ENCODE measurements at places on chromosomes 12 and 14. TPM values are rescaled to one million over a fixed set of nuclear protein-coding genes. Genes with fewer than 3 reads are reported as not detected.

MDGA2 gene
- not detected for polyA plus RNA-seq

TCTN2 gene
- 3.9 TPM for polyA plus RNA-seq

TEX52 gene
- 0.05 TPM for polyA plus RNA-seq

DLK1 gene
- polyA plus RNA-seq: 395 TPM

RIMKLB gene
- polyA plus RNA-seq: 0.35 TPM

SPIC gene
- polyA plus RNA-seq: not detected

LRRC43 gene
- not detected for polyA plus RNA-seq

GALNT9 gene
- polyA plus RNA-seq: not detected

LRRC10 gene
- not detected for polyA plus RNA-seq

C1S gene
- 14.5 TPM for polyA plus RNA-seq

OR4E2 gene
- not detected for polyA plus RNA-seq

GALNT4 gene
- 4.9 TPM for polyA plus RNA-seq

INHBC gene
- polyA plus RNA-seq: 13.8 TPM

KRT6B gene
- 0.07 TPM for polyA plus RNA-seq

- DNase-seq: no peak
Observed at GRCh38 chr12:10618338-10618987, 5.1 kb upstream of the MAGOHB start.

GRCh38 chr12:27900920-27901879 is 71.3 kb downstream of the PTHLH start:
- DNase-seq: no peak

GRCh38 chr12:24599736-24600135 is 349.2 kb downstream of the BCAT1 start:
- no peak for DNase-seq

- peak; percentile 86 for DNase-seq
Observed at GRCh38 chr14:75452900-75453816, 25.3 kb downstream of the JDP2 start.

DNA sequence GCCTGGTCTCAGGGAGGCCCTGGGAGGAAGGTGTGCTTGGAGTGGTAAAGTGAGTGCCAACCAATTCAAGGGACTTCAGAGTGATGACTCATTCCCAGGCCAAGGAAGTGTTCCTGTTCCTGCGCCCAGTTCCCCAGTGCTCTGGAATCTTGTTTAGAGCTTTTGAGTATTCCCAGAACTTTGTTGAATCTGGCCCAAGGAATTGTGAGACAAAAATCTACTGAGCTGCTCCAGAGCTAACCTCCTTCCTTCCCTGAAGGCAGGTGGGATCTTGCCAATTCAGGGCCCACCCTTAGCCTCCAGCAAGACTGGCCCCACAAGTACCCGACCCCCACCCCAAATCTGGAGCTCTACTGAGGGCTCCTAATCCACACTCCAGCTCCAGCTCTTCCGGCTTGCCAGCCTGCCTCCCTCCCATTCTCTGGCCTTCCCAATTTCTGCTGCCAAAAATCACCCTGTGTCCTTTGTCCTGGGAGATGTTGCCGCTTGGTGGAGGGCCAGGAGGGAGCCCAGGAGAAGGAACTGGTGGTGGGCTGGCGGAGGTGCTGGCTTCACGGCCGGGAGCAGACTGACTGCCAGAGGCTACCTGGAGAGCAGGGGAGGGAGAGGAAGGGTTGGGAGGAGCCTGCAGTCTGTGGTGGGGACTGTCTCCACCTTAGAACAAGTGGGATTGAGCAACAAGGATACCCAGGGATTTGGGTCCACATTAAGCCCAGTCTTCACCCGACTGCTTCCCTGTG is 2.0 kb upstream of the ATN1 start:
- no peak for DNase-seq

GRCh38 chr12:49253033-49253623 is 11.8 kb upstream of the TUBA1C start:
- no peak for DNase-seq

- DNase-seq: no peak
Observed at GRCh38 chr14:20866194-20866593, 25.0 kb upstream of the RNASE3 start.

DNA sequence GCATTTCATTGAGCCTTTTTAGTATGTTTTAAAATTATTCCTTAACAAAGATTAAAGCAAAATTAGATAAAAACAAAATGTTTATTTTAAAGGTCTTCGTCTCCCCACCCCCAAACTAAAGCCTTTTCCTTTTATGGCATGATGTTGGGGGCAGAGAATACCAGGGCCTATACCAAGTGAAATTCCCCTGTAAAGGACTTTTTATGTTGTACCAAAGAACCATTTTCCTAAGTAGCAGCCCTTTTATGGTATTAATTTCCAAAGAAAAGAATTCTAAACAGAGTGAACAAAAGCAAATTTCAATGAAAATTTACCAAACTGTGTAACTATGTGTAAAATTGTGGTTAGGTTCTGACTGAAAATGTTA is 71.9 kb upstream of the GNPNAT1 start:
- DNase-seq: no peak

DNA sequence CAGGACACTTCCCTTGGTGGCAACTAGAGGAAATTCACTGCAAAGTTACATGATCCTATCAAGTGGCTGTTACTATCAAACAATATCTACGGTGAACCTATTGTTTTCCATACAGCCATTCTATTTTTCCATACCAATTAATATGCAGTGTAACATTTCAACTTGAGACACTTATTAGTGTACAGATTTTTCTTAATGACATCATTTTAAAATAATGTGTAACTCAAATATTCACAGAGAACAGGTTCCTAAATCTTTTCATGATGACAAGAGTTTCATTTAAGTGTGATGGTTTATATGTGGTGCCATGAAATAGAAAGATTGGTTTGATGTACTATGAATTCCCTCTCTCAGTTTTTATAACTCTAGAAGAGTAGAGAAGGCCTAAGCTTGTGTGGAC is 291.2 kb upstream of the SOX5 start:
- DNase-seq: no peak

DNA sequence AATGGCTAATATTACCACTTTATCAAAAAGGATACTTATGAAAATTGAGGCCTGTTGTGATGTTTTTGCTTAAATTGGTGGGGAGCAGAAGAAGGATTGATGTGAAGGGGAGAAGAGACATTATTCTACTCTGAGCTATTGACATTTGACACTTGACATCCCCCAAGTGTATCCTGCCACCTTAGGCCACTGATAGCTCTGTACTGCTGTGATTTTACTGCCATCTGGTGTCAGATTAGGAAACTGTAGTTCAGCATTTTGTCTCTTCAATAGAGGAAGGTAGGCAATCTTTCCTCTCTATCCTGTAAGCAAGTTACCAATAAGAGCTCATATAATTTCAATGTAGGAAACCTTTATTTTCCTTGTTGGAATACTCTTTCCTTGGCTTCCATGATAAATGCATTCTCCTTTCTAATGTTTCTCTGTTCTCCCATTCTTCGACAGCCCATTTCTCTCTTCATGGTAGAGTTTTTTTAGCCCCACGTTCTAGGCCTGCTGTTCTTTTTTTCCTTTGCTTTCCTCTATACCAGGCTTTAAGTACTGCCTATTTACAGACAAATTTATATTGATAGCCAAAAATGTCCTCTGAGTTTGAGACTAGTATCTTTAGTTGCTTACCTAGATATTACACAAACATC is 46.3 kb downstream of the PPHLN1 start:
- peak; percentile 58 for DNase-seq

GRCh38 chr14:100746326-100746725 is 19.6 kb downstream of the DLK1 start:
- no peak for DNase-seq

- no peak for DNase-seq
Observed at GRCh38 chr12:107378609-107379008, 285.3 kb upstream of the CRY1 start.

- no peak for DNase-seq
Observed at GRCh38 chr14:37585971-37586796, 8.9 kb downstream of the FOXA1 start.

DNA sequence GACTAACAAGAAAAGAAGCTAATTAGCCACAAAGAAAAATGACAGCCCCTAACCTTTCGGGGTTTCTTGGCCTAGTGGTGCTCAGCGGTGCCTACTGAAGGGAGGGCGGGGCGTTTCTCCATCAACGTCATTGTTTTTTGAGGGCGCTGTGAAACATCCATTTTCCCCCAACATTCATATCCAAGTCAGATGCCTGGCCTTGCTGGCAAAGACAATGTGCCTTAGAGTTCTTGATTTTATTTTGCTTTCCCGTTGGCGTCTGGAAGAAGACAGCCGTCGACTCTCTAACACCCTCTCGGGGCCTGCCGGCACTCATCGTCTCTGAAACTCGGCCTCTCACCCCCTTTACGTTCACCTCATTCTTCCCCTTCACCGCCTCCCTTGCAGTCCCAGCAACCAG is 154.5 kb downstream of the PHETA1 start:
- DNase-seq: no peak

GRCh38 chr12:115000038-115000437 is 316.1 kb upstream of the TBX3 start:
- DNase-seq: peak; percentile 52

DNA sequence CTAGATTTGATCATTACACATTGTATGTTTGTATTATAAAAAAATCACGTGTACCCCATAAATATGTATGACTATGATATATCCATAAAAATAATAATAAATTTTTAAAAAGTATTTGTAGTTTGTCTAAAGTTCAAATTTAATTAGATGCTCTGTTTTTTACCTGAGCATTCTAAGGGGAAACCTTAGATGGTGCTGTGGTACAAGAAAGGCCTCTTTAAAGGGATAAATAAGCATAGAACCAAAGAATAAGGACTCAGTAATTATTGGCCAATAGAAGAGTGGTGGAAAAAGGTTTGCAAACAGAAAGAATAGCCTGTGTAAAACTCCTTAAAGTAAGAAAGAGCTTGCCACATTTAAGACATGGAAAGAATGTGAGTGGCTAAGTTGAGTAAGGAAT is 580.1 kb upstream of the SEL1L start:
- no peak for DNase-seq

DNA sequence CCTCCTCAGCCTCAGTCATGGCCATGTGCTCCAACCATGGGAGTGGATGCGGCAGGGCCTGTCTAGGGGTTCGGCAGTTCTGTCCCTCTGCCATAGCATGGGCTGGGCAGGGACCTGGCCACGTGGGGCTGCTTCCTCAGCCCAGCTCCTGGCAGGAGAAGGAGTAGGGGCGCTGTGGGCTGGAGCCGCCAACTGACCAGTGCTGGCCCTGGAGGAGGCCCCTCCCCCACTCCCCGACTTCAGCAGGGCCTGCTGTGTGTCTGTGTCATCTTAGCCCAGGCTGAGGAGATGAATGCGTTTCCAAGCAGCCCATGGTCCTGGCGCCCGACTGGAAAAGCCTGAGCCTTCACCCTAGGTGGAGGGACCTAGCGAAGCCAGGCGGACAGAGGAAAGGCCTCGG is 2.7 kb upstream of the PACS2 start:
- DNase-seq: no peak

DNA sequence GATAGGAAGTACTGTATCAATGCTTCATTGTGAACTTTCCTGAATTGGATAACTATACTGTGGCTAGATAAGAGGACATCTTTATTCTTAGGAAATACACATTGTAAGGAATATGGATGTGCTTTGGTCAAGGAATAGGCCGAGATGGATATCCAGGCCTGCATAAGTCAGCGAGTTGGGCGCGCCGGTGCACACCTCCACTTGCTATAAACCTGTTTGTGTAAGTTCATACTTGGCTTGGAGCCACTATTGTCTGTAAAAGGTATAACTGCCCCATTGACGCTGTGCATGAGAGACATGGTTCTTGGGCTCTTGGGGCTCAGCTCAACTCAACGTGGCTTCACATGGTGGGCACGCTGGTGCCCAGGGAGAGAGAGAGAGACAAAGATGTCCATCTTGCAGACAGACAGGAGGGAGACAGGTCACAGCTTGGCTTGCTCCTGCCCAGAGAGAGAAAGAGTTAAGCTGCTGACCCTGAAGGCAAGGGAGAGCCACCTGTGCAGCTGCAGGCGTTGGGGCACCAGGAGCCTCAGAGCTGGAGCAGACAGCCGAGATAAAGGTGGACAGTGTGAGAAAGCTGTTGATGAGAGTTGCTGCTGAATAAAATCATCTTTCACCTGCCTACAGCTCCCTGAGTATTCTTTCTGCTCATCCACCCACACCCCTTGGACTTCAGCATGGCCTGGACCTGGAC is 34.1 kb upstream of the COCH start:
- no peak for DNase-seq

- no peak for DNase-seq
Observed at GRCh38 chr14:103480595-103480994, 42.0 kb downstream of the CKB start.

- DNase-seq: no peak
Observed at GRCh38 chr14:60965402-60965801, 15.5 kb downstream of the TRMT5 start.

- DNase-seq: no peak
Observed at GRCh38 chr12:98213556-98213955, 301.8 kb upstream of the TMPO start.

GRCh38 chr12:112907415-112908157 is 824 bp downstream of the OAS1 start:
- DNase-seq: no peak

- DNase-seq: no peak
Observed at GRCh38 chr12:51004504-51004903, 21.7 kb downstream of the SLC11A2 start.

DNA sequence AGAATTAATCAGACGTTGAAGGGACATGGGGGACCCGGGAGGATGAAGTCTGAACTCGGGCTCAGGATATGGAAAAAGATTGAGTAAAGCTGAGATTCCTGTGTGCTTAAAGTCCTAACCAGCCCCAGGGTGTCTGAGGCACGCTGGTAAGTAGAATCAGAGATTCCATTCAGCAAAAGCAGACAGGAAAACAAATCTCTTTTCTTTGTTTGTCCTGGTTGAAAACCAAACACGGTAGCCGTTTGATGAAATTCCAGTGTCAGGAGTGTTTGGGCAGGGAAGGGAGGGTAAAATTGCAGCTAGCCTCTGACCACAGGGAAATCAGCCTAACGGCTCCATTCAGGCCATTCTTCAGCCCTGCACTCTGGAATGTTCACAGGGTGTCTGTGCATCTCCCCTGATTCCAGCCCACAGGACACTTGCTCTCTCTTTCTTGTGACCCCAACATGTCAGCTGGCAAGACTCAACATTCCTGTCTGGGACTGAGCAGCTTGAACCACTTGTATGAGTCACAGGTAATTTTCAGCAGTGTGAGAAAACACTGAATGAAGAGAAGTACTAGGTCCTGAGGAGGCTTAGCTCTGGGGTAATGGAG is 31.0 kb downstream of the NINJ2 start:
- DNase-seq: peak; percentile 93

DNA sequence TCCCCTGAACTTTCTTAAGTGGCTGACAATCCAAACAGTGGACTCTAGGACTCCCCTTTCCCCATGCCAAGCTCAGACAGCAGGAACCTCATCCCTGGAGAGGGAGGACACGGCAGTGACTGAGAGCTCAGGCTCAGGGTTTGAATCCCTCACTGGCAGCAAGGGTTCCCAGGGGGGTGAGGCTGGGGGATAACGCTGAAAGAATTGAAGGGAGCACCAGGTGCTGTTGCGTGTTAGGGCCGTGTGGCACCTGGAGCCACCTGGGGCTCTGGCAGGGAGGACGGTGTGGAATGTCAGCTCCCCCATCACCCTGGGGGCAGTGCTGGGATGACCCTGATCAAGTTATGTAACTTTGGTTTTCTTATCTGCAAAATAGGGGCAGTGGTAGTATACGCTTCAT is 40.1 kb downstream of the ANO2 start:
- DNase-seq: no peak

- DNase-seq: no peak
Observed at GRCh38 chr12:3672113-3672509, 80.8 kb downstream of the CRACR2A start.

GRCh38 chr14:89171168-89171567 is 245.9 kb downstream of the FOXN3 start:
- DNase-seq: peak; percentile 26
